Stimulated activated CD4-positive, alpha-beta T cell treated with anti-CD3 and anti-CD28 coated beads, Interleukin-4, amount 100 ng/mL, for 24 hours (primary cell): ENCODE measurements at places on chromosomes 6 and 20.

GRCh38 chr6:25485821-25486534 lies 166.0 kb upstream of the SCGN start:
- DNase-seq: no peak

DNA sequence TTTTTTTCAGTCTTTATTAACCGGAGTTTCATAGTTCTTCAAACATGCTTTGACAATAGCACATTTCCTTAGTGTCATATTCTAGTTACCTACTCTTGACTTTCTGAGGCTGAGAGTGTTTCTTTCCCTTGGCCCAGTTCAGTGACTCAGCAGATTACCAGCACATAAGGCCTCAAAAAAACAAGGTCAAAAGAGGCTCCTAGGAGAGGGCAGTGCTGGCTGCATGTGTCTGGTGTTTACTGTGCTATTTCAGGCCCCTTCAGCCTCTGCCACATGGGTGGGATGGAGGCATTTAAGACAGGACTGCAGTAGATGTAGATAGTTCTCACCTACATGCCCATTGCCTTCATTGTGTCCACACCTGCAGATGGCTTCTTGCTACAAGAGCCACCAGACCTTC lies 198.2 kb upstream of the SSTR4 start:
- no peak for DNase-seq

- no peak for DNase-seq
Observed at GRCh38 chr6:128256095-128256494, 264.3 kb downstream of the PTPRK start.

DNA sequence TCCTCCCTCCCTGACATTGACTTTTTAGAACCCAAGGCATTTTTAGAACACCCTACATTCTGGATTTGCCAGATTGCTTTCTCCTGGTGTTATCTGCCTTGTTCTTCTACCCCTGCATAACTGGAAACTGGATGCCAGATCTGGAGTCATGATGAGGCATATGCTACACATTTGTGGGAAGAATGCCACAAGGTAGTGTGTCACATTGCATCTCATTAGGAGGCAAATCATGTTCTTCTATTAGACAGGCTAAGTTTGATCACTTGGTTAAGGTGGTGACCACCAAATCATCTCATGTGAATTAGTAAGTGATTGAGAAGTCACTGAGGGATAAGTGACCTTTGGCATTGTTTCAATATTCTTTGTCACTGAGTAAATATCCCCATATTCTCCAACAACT lies 12.9 kb upstream of the NKX2-2 start:
- DNase-seq: no peak

DNA sequence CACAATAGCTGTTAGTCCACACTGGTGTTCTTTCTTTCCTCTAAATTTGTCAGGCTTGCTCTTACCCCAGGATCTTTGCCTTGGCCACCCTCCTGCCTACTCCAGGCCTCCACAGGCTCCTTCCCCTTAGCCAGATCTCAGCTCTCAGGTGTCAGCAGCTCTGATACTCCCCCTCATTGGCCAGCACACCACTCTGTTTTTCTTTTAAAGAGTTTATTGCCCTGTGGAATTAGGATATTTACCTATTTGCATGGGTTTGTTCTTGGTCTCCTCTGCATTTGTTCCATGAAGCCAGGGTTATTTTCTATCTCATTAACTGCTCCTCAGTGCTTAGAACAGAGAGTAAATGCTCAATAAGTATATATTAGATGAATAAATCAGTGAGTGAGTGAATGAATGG lies 36.8 kb downstream of the GCNT2 start:
- DNase-seq: no peak

- DNase-seq: no peak
Observed at GRCh38 chr6:165321150-165321549, 11.7 kb upstream of the C6orf118 start.

DNA sequence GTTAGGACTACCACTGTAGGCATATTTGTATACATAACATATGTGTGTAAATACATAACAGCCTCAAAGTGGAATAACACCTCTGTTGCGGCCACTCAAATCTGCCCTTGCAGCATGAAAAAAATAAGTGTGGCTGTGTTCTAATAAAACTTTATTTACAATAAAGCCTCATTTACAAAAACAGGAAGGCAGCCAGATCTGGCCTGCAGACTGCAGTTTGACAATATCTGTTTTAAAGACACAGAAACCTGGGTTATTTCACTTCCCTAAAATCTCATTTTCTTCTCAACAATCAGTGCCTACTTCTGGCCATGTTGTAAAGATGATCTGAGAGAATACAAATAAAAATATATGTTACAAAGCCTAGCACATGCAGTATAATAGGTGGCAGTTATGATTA lies 53.9 kb upstream of the SCML4 start:
- DNase-seq: no peak

GRCh38 chr6:28311139-28311823 lies 24.7 kb downstream of the ZSCAN31 start:
- no peak for DNase-seq

GRCh38 chr20:564192-564591 lies 20.6 kb upstream of the CSNK2A1 start:
- DNase-seq: no peak

- DNase-seq: no peak
Observed at GRCh38 chr6:169190144-169190584, 63.5 kb downstream of the THBS2 start.

DNA sequence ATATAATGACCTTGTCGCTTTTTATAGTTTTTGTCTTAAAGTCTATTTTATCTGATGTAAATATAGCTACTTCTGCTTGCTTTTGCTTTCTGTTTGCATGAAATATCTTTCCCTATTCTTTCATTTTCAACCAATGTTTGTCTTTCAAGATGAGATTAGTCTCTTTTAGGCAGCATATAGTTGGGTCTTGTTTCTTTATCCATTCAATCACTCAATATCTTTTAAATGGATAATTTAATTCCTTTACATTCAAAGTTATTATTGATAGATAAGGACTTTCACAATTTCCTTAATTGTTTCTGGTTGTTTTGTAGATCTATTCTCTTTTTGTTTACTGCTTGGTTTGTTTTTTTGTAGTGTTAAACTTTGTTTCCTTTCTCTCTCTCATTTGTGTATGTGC lies 43.5 kb upstream of the TPD52L1 start:
- DNase-seq: no peak

GRCh38 chr6:116108836-116109235 lies 8.2 kb downstream of the NT5DC1 start:
- no peak for DNase-seq

- DNase-seq: peak; percentile 34
Observed at GRCh38 chr6:106608080-106608668, 21.1 kb downstream of the RTN4IP1 start.

- no peak for DNase-seq
Observed at GRCh38 chr6:7058250-7058923, 49.4 kb upstream of the RREB1 start.

GRCh38 chr20:40462566-40462965 lies 226.5 kb downstream of the MAFB start:
- DNase-seq: no peak

GRCh38 chr6:167550941-167551627 lies 226.2 kb downstream of the TTLL2 start:
- DNase-seq: no peak

GRCh38 chr6:111564482-111564945 lies 41.2 kb downstream of the TRAF3IP2 start:
- no peak for DNase-seq
